ENCODE measurements at places on chromosomes 16 and 17. TPM values are rescaled to one million over a fixed set of nuclear protein-coding genes. Genes with fewer than 3 reads are reported as not detected.

- DNase-seq: no peak
Observed at GRCh38 chr17:63634163-63634562, 11.9 kb downstream of the MAP3K3 start.

DNA sequence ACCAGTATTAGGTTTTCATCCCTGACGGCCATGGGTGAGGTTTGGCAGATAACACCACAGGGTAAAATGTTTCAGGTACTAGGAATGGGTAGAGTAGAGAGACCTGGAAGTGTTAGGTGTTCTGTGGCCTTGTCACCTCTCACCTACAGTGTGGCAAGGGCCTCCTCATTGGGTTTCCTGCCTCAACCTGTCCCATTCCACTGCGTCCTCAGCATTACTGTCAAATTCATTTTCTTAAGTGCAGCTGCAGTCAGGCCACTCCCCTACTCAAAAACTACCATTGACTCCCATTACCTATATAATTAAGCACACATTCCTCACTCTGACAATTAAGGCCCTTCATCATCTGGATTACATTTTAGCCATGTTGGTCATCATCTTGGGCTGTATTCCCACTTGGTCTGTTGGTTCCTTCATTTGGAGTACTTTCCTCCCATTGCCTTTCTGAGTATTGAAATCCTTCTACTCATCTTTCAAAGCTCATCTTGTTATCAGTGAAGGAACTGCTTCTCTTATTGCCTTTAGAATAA is 64.5 kb downstream of the NUP88 start:
- DNase-seq: no peak

DNA sequence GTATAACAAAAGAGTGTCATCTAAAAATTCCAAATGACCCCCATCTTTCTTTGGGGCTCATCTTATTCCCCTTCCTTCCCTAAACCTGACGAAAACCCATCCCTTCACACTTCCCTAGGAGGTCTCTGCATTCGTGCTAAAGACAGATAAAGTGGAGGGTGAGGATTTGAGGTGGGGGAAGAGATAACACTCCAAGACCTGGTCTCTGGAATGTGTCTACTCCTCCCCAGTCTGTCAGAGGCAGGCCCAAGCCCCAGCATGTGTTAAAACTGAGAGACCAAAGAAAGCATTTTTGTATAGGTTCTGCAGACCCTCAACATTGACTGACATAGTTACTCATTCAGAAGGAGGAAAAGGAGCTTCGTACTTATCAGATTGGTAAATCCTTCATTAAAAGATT is 11.0 kb upstream of the LHX1 start:
- DNase-seq: no peak

The NECAB2 gene
- 47.0 TPM for polyA plus RNA-seq

- DNase-seq: no peak
Observed at GRCh38 chr17:80999536-81000333, 8.1 kb downstream of the CHMP6 start.

The GSG1L2 gene
- not detected for polyA plus RNA-seq

The CCL5 gene
- 4.2 TPM for polyA plus RNA-seq

- no peak for DNase-seq
Observed at GRCh38 chr17:58557981-58558380, 43.5 kb upstream of the MTMR4 start.

The PPP1R27 gene
- not detected for polyA plus RNA-seq

The KRT27 gene
- not detected for polyA plus RNA-seq

GRCh38 chr16:89988951-89989350 is 30.3 kb downstream of the DBNDD1 start:
- no peak for DNase-seq

The TERB1 gene
- not detected for polyA plus RNA-seq

The GRIN2A gene
- polyA plus RNA-seq: 0.28 TPM

- peak; percentile 29 for DNase-seq
Observed at GRCh38 chr17:29710520-29710884, 87.8 kb upstream of the CORO6 start.

The RUNDC3A gene
- polyA plus RNA-seq: 6.4 TPM

The TBC1D3G gene
- polyA plus RNA-seq: not detected
